ENCODE measurements at places on chromosomes 5 and 9. TPM values are rescaled to one million over a fixed set of nuclear protein-coding genes. Genes with fewer than 3 reads are reported as not detected.
A peak's percentile ranks its signal among the peaks of the same experiment; 100 is the strongest.

The CETN3 gene
- 15.0 TPM for total RNA-seq

GRCh38 chr9:95053611-95054570 is 263.6 kb downstream of the FANCC start:
- DNase-seq = no peak

GRCh38 chr5:157766902-157767301 is 23.4 kb downstream of the LSM11 start:
- no peak for DNase-seq

- peak; percentile 58 for DNase-seq
Observed at GRCh38 chr9:12818431-12819000, 43.7 kb downstream of the LURAP1L start.

GRCh38 chr9:2788919-2789318 is 55.0 kb downstream of the PUM3 start:
- DNase-seq = no peak

- no peak for DNase-seq
Observed at GRCh38 chr5:39622281-39622680, 197.5 kb upstream of the DAB2 start.

GRCh38 chr9:32161720-32162119 is 222.7 kb upstream of the ACO1 start:
- DNase-seq = no peak

DNA sequence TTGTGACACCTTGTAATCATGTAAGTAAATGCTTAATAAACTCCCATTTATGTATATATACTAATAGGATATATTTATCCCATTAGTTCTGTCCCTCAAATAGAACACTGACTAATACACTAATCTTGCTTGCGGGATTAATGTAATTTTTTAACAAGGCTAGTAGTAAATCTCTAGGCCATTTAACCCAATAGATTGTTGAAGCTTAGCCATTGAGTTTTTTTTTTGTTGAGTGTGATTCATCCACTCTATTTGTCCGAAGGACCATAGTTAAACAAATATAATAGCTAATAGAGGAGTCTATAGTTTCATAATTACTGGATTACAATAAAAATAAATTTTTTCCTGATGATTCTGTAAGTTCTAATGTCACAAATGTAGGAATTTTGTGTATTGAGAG is 474.4 kb downstream of the CDH9 start:
- no peak for DNase-seq

DNA sequence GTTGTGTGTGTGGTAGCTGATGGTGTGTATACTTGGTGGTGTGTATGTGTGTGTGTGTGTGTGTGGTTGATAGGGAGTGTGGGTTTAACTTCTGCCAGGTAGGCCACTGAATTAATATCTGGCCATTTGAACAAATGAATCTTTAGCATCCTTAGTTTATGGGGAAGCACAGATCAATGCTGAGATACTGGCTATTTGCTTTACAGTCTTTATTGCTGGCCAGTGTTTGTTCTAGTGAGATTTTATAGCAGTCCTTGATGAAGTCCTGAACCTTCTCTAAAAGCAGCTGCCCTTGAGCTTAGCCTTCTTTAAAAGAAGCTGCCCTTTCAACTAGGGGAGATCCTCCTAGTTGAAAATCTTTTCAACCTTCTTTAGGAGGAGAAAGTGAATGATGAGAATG is 69.3 kb downstream of the MACIR start:
- DNase-seq = no peak

GRCh38 chr9:129709438-129710168 is 43.2 kb downstream of the PTGES start:
- DNase-seq = no peak

DNA sequence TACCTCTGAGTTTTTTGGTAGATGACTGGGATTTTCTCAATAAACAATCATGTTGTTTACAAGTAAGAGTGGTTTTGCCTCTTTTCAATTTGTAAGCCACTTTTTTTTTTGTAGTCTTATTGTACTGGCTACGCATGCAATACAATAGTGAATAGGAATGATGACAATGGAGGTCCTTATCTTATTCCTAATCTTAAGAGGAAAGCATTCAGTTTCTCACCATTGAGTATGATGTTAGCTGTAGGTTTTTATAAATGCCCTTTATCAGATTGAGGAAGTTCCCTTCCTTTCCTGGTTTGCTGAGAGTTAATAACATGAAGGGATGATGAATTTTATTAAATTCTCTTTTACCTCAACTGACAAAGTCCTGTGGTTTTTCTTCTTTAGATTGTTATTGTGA is 155.2 kb downstream of the ADAMTSL1 start:
- no peak for DNase-seq

DNA sequence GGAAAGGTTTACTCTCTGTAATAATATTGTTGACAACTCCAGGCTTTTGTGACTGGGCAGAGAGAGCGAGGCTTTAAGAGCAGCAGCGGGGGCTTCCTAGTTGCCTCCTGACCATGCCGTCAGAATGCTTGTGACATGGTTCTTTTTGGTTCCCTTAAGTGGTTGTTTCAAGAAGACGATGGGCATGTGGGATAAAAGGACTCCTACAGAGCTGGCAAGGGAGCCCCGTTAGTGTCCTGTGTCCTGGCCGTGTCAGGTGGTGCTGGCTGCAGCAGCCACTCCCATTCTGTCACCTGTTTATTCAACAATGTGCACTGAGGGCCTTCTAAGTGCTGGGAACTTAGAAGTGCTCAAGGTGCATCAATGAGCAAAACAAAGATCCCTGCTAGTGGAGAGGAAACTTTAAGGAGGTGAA is 19.7 kb downstream of the LCP2 start:
- DNase-seq = no peak

DNA sequence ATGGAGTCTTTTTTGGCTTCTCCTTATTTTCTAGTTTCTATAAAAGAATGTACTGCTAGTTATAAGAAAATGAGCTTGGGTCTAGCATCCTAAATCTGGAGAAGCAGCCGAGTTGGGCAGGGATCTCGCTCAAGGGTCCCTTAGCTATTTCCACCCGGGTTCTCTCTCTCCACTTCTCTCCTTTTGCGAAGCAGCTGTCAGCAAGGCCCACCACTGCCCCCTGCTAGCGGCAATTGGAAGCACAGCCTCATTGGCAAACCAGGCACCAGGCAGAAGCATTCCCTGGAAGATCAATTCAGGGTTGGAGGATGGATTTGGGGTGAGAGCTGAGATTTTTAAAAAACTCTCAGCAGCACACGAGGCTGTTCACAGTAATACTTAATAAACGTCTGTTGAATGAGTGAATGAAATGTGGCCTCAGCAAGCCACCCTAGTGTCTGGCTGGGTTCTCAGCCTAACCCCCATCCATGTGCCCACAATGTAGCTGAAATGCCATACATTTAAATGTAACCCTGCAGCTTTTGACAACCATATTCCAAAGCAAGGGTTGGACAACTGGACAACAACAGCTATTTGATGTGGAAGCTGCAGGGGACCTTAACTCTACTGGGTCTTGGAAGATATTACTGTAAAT is 34.6 kb upstream of the TNIP1 start:
- peak; percentile 83 for DNase-seq
